ENCODE measurements at places on chromosomes 13 and 19. TPM values are rescaled to one million over a fixed set of nuclear protein-coding genes. Genes with fewer than 3 reads are reported as not detected.

GRCh38 chr19:18273561-18274218 lies 562 bp downstream of the IQCN start:
- no peak overlapping the region for H3K4me3 ChIP-seq
- H3K27ac ChIP-seq = no peak overlapping the region
- no peak for DNase-seq
- peaks cover 39% of the 10 kb centered on the region for H3K4me1 ChIP-seq

GRCh38 chr19:50911206-50912101 lies at the start of gene KLK4:
KLK4 (minus strand) TSS chr19:50911395; CDS start chr19:50910738, 657 bp downstream.
- H3K27me3 ChIP-seq = peaks cover 42% of the 10 kb centered on the region
- H3K36me3 ChIP-seq = no peaks in the 10 kb centered on the region
- H3K4me1 ChIP-seq = no peaks in the 10 kb centered on the region
- no peak within 1 kb of the TSS for H3K27ac ChIP-seq
- no peak for DNase-seq
- H3K4me3 ChIP-seq = no peak within 1 kb of the TSS

DNA sequence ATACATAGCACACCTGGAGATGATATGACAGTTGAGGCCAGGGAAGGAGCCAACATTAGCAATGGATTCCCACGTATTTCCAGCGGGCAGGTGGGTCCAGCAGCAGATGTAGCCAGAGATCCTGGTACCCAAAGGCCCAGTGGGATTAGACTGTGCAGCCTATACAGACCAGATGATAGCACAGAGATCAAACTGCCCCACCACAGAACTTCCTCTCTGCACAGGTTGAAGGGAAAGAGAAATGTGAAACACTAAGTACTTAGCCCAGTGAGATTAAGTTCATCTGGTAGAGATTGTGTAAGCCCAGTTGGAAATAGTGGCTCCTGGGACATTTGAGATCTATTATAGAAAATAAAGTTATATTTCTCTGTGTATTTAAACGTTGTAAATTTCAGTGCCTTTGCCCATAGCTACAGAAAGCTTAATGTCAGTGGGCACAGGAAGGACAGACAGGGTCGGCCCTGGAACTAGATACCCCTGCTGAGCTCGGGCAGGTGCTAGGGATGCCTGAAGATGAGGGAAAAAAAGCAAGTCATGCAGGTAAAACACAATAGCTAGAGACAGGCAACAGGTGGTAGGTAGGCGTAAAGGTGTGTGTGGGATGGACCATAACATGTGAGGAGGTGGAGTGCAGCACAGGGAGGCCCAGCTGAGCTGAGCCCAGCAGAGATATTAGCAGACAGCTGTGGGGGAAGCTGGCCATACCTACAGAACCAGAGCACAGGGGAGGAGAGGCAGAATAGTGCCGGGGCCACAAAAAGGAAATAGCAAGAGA lies 27.3 kb upstream of the SPATA13 start:
- H3K4me3 ChIP-seq = no peak overlapping the region
- no peaks in the 10 kb centered on the region for H3K4me1 ChIP-seq
- no peaks in the 10 kb centered on the region for H3K36me3 ChIP-seq

- H3K27me3 ChIP-seq = peaks cover 24% of the 10 kb centered on the region
- H3K4me1 ChIP-seq = no peaks in the 10 kb centered on the region
- H3K36me3 ChIP-seq = no peaks in the 10 kb centered on the region
- peak within 1 kb of the TSS; percentile 34 for H3K4me3 ChIP-seq
- no peak within 1 kb of the TSS for H3K27ac ChIP-seq
- DNase-seq = no peak
Observed at GRCh38 chr13:24680258-24680920, at the start of gene ATP12A. ATP12A (plus strand) TSS chr13:24680408; CDS start chr13:24680744, 336 bp downstream.

GRCh38 chr13:27774169-27774568 lies 18.1 kb upstream of the GSX1 start:
- no peak overlapping the region for H3K27ac ChIP-seq
- H3K27me3 ChIP-seq = no peaks in the 10 kb centered on the region
- H3K4me3 ChIP-seq = no peak overlapping the region
- no peaks in the 10 kb centered on the region for H3K36me3 ChIP-seq
- DNase-seq = no peak
- no peaks in the 10 kb centered on the region for H3K4me1 ChIP-seq

The ADGRE3 gene
- polyA plus RNA-seq = not detected

- no peaks in the 10 kb centered on the region for H3K36me3 ChIP-seq
- peak within 1 kb of the TSS; percentile 11 for H3K27ac ChIP-seq
- no peaks in the 10 kb centered on the region for H3K4me1 ChIP-seq
- peak; percentile 83 for DNase-seq
Observed at GRCh38 chr13:108269601-108270328, at the start of gene TNFSF13B. TNFSF13B (plus strand) TSS chr13:108269718; CDS start chr13:108269896, 178 bp downstream.

DNA sequence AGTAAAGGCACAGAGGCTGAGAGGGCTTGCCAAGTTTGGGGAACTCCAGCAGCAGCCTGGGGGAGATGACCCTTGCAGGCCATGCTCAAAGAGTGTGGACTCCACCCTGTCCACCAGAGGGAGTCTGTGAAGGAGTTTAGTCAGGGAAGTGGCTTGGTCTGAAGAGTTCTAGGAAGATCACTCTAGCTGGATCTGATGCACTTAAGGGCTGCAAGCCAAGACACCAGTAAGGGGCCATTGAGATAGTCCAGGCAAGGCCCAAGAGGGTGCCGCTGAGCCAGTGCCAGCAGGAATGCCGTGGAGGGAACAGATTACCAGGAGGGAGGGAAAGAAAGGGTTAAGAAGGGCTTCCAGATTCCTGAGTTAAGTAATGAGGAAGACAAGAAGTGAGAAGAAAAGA lies 68.7 kb downstream of the ZAR1L start:
- peak; percentile 73 for DNase-seq
- H3K36me3 ChIP-seq = peaks cover 2% of the 10 kb centered on the region
- H3K27ac ChIP-seq = no peak overlapping the region
- peaks cover 15% of the 10 kb centered on the region for H3K4me1 ChIP-seq

The GFY gene
- polyA plus RNA-seq = 0.12 TPM

The FFAR1 gene
- polyA plus RNA-seq = not detected

All from heart left ventricle (tissue), 16 donors.